ENCODE measurements at places on chromosomes 3 and 15.

- no peaks in the 10 kb centered on the region for H3K36me3 ChIP-seq
- H3K4me1 ChIP-seq = no peaks in the 10 kb centered on the region
- H3K4me3 ChIP-seq = no peak overlapping the region
- H3K27me3 ChIP-seq = no peaks in the 10 kb centered on the region
Measured at GRCh38 chr3:53555068-53555588, 60.7 kb downstream of the CACNA1D start.

DNA sequence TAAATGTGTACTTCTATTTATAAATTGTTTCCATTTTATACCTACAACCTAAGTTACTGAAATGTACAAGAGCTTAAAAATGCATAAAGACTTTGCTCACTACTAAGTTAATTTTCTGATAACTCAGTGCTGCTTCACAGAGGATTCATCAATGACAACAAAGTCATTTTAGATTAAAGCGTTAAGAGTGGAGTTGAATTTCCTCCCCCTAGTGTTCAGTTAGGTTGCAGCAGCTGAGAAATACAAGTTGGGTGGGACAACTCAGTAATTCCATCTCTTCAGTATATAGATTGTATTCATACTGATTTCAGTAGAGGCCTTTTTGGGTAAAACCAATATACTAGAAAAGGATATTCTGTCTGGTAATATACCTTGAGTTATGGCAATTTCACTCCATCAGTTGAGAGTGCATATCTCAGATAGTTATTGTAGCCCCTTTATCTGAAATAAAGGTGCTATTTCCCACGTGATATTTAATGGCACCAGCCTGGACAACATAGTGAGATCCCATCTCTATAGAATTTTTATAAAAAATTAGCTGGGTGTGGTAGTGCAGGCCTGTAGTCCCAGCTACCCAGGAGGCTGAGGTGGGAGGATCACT lies 6.9 kb upstream of the RPL35A start:
- H3K4me3 ChIP-seq = no peak overlapping the region
- DNase-seq = no peak
- H3K27me3 ChIP-seq = no peaks in the 10 kb centered on the region

GRCh38 chr3:39541917-39542329 lies 74.4 kb downstream of the MOBP start:
- no peaks in the 10 kb centered on the region for H3K36me3 ChIP-seq
- no peak for DNase-seq
- no peak overlapping the region for H3K4me3 ChIP-seq
- H3K4me1 ChIP-seq = no peaks in the 10 kb centered on the region

DNA sequence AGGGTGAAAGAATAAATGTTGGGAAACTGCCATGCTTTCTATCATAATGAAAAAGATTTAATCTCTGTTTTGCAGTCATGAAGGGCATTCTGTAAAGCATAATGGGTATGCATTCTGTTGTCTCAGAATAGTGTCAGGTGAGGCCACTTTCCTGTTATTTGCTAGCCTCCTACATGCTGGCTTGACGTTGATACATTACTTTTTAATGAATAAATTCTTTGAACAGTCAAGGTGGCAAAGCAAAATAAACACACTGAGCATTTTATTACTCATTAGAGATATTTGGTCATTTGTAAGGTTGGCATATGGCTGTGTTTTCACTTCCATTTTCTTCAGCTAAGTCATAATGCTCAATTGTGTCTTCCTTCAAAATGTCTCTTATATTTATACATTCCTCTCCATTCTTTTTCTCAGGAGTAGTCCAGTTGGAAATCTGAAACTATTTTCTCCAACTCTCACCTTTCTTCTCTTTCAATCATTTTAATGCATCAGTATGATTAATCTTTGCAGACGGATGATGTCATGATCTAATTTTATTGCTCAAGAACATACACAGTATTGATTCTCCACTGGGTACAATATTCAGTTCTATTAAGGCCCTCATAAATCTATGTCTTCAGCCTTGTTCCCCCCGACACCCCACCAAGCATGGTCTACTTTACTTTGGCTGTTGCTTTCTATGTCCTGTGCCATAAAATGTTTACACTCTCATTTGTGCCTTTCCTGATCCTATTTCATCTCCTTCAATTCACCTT lies 290.7 kb downstream of the GBE1 start:
- H3K4me1 ChIP-seq = peaks cover 1% of the 10 kb centered on the region
- no peak for DNase-seq
- no peak overlapping the region for H3K4me3 ChIP-seq
- no peaks in the 10 kb centered on the region for H3K27me3 ChIP-seq

- no peaks in the 10 kb centered on the region for H3K4me1 ChIP-seq
- DNase-seq = peak; percentile 44
- no peaks in the 10 kb centered on the region for H3K36me3 ChIP-seq
- H3K27ac ChIP-seq = no peak overlapping the region
Measured at GRCh38 chr3:117526470-117527079, 817.0 kb downstream of the TUSC7 start.

- H3K36me3 ChIP-seq = no peaks in the 10 kb centered on the region
- peaks cover 5% of the 10 kb centered on the region for H3K4me1 ChIP-seq
- H3K27me3 ChIP-seq = no peaks in the 10 kb centered on the region
- peak; percentile 80 for DNase-seq
- peak overlapping the region; percentile 78 for H3K27ac ChIP-seq
Measured at GRCh38 chr3:134326760-134327593, 47.3 kb downstream of the AMOTL2 start.

- H3K4me1 ChIP-seq = no peaks in the 10 kb centered on the region
- no peaks in the 10 kb centered on the region for H3K27me3 ChIP-seq
- H3K36me3 ChIP-seq = peaks cover 3% of the 10 kb centered on the region
- DNase-seq = no peak
Measured at GRCh38 chr3:119582178-119582577, 2.9 kb downstream of the ADPRH start.

DNA sequence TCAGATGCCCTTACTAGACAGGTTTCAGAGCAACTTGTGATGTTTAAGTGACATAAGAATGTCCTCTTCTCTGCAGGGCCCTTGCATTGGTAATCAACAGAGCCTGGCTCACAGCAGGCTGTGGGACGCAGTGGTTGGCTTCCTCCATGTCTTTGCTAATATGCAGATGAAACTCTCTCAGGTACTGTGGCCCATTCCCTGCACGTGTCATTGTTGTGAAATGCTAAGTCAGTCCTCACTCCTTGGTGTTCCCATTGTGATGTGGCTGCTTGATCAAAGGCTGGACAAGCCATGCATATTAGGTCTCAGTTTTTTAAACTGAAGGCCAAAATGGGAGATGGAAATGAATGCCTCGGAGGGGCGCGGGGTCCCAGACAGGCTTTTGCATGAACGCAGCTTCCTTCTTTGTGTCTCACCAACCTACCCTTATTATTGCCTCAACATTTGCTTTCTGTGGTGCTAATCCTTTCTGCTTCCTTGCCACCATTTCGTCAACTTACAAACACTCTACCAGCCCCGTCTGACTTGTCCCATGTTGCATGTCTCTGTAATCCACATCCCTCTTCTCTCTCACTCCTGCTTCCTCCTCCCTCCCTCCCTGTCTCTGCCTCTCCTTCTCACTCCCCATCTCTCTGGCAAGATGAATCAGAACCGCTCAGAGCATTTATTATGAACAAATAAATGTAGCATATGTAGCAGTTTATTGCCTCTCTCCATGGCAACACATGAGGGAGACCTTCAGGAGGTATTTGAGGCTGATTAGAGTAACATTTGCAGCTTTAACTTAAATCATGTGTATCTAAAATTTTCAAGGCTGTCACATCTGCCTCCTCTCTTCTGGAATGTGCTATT lies 133.2 kb upstream of the CHRM5 start:
- H3K4me3 ChIP-seq = no peak overlapping the region
- H3K4me1 ChIP-seq = no peaks in the 10 kb centered on the region
